ENCODE measurements at places on chromosomes 2 and 18.

DNA sequence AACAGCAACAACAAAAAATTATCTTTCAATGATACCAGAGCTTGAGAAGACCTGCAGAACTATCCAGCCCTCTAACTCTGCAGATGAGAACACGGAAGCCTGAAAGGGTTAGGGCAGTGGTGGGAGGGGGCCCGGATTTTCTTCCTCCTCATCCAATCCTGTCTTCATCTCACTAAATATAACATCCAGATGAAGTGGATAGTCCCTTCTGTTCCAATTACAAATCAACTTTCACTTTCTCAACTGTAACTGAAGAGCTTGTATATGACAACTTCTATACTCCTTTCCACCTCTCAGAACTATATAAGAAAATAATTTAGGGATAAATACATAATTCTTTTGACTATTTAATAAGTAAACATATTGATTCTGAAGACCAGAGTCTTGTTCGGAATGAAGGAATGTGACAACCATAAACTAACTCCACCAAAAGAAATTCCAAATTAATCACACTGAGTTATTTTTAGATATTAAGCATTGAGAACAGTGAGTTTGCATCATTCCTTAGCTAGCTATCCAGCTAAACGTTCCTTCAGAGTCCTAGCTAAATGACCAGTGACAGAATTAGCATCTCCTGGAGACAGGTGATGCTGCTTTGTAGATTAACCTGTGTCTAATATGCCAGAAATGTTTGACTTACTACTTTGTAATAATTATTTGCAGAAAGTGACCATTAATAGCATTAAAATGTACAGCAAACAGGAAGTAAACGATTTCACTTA, 32.7 kb downstream of the SFT2D3 start:
- peak; percentile 60 for DNase-seq

- no peak for DNase-seq
Measured at GRCh38 chr18:8851659-8852058, 146.3 kb downstream of the MTCL1 start.

DNA sequence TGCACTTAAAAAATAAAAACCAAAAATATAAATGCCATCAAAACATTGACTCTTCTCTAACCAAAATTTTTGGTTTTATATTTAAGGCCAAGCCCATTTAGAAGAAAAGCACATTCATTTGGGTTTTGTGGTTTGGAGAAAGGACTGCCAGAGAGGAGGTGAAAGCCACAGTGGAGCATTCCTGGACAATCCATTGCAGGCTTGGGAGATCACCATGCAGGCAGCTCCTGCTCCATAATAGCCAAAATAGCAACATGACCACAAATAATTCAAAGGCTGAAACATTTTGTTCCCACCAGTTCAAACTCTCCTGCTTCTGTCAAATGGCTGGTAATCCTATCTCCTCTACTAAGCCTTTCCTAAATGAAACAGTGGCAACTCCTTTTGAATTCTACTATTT, 73.5 kb downstream of the GALNT3 start:
- DNase-seq: peak; percentile 89

DNA sequence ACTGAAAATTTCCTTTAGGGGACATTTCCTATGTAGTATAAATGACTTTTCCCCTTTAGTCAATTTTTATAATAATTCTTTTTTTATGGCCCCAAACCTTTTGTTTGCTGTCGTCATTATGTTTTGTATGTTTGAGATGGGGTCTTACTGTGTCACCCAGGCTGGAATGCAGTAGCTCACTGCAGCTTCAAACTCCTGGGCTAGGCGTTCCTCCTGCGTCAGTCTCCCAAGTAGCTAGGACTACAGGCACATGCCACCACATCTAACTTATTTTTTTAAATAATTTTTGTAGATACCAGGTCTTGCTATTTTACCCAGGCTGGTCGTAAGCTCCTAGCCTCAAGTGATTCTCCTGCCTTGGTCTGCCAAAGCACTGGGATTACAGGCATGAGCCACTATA, 30.8 kb upstream of the GALM start:
- DNase-seq: no peak

- no peak for DNase-seq
Measured at GRCh38 chr2:85425588-85425987, 7.1 kb downstream of the SH2D6 start.

DNA sequence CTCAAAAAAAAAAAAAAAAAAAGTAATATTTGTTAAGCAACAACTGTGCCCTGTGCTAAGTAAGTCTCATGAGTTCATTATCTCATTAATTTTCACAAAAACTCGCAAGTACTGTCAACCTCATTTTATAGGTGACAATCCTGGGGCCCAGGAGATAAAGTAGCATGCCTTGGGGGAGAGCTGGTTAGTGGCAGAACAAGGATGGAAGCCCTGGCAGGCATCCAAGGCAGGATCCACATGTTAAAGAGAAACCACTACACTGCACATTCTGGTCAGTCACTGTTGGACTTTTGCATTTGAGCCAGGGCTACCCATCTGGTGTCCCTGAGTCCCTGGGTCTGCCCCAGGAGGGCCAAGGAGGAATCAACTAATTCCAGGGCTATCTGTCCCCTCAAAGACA, 54.6 kb downstream of the ZFP36L2 start:
- peak; percentile 33 for DNase-seq

DNA sequence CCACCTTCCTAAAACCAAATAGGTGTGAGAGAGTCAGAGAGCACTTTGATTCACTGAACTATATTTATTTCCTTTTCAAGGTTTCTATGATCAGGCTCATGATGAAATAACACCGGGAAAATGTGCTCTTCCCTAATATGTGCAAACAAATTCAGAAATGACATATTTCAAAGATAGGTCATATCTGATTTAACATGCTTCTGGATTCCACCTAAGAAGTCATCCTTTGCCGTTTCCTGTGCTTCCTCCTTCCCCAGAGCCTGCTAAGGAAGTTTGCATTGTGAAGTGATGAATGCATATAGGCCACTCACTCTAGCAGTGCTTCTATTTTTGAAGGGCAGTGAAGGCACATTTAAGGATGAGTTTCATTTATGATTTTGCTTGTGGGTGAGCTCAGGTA, 327.6 kb downstream of the TDRD15 start:
- peak; percentile 40 for DNase-seq

DNA sequence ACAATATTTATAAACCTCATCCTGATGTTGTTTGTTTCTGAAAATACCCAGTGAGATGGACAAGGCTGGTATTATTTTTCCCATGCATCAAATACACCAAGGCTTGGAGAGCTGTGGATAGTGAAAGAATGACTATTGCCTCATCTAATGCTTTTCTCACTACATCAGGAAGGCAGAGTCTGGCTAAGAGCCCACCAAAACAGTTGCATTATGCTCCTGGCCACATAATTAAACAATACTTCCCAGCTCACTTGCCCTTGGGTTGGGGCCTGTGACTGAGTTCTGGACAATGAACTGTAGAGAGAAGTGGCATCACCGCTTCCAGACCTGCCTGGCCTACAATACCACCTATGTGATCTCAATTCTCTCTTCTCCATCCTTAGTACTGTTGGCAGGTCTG, 46.4 kb upstream of the REEP1 start:
- peak; percentile 84 for DNase-seq

DNA sequence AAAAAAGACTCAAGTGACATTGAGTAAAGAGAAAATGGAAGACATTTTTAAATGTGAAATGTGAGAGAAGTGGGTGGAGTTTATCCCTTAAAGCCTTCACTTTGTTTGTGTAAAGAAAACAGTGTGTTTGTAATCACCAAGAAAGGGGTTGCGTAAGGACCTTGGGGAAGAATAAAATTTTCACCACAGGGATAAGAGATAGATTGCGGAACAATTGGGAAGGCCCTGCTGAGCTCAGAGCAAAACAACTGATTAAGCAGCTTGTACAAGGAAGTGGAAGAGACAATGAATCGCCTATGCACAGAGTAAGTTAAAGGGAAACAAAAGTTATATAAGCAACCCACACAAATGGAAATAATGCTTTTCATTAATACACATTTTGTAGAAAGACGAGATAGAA, 327.7 kb downstream of the RAD51AP2 start:
- no peak for DNase-seq

GRCh38 chr2:171389325-171389724, 44.5 kb downstream of the METTL8 start:
- no peak for DNase-seq

GRCh38 chr18:32801228-32801627, 28.4 kb upstream of the KLHL14 start:
- DNase-seq: no peak

- peak; percentile 81 for DNase-seq
Measured at GRCh38 chr2:120937686-120938044, 202.0 kb downstream of the GLI2 start.

DNA sequence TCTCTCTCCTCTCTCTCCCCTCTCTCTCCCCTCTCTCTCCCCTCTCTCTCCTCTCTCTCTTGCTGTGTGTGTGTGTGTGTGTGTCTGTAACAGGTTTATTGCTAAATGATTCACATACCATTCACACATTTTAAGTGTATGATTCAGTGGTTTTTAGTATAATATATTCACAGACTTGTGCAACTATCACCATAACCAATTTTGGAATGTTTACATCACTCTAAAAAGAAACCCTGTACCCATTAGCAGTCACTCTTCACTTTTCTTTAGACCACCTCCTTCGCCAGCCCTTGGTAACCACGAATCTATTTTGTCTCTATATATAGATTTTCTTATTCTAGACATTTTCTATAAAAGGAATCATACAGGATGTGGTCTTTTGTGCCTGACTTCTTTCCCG, 11.4 kb downstream of the THNSL2 start:
- DNase-seq: peak; percentile 80

GRCh38 chr2:146634230-146635097, 1210.4 kb upstream of the ACVR2A start:
- DNase-seq: peak; percentile 69

DNA sequence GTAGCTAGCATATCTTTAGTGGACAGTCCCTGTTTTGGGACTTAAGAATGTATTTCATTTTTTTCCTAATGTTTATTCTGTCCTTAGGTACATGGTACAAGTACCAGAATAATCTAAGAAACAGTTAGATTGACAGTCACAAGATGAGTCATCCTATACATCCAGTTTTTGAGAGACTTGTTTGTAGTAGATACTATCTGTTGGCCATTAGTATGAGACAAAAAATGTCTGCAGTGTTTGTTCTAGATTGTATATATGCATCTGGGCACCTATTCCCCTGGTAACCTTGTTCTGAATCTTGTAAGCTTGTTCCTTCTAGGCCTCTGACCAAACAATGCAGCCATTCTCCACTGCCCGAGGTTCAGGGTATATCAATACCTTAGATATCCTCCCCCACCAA, 1343.5 kb downstream of the SUCLG1 start:
- DNase-seq: no peak

DNA sequence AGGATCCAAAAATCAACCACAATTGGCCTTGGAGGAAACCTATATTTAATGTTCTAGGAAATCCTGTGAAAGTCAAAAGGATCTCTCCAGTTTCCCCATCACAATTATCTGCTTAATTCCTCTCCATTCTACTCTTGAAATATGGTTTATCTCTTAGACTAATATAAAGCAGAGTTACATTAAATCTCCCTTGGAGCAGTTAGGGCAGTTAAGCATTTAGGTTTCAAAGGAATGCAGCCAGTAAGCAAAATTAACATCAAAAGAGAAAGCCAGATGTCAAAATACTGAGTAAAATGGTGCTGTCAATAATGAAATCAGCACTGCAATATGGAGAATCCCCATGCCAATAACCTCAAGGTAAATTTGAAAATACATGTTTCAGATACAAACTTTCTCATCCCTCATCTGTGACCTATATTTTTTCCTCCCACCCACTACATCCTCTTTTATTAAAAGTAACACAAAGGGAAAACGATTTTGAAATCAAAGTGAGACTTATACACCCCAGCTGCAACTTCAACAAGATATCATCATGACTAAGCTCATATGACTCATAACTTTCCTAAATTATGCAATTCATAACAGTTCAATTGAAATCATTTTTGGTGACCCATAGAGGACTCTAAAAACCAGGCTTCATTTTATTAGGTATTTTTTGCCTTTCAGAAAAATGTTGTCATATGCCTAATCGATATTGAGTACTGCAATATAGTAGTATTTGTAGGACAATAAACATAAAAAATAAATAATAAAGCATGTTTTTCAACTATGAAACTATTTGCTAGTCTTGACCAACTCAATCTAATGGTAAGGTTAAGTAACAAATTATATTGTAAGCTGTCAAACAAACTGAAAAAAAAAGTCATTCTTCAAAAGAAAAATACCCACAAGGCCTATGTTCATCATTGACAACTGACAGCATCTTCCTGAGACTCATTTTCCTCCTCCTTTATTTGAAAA, 3.1 kb downstream of the ADAM17 start:
- peak; percentile 80 for DNase-seq

GRCh38 chr2:210072493-210072892, 70.1 kb downstream of the RPE start:
- DNase-seq: no peak

DNA sequence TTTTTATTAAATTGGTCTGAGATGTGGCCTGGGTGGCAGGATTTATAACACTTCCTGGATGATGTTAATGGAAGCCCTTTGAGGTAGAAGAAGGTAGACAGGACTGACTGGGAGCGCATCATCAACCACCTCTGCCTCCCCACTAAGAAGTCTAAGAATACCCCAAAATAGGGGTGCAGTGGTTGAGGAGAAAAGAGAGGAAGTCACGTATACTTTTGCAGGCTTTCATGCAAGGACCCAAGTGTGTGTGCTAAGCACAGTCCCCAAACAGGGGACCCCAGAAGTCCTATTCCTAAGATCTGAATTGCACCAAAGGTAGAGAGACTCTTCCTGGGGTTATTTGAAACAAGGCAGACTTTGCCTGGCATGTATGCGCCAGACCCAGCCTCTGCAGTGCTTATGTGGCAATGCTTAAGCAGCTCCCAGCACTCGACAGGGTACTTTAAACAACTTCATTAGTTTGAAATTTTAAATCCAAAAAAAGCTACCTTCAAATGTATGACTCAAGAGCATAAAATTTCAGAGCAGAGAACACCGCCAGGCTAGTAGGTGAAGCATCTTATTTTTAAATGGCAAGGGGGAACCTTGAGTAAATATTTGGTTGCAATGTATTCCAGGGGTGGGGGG, 35.3 kb downstream of the BCL2 start:
- DNase-seq: no peak

GRCh38 chr2:197804758-197805714, 643 bp downstream of the PLCL1 start:
- peak; percentile 20 for DNase-seq

- DNase-seq: no peak
Measured at GRCh38 chr2:85599468-85600234, 2.8 kb downstream of the TMEM150A start.

- DNase-seq: no peak
Measured at GRCh38 chr2:64820901-64821300, 167.2 kb upstream of the SERTAD2 start.

DNA sequence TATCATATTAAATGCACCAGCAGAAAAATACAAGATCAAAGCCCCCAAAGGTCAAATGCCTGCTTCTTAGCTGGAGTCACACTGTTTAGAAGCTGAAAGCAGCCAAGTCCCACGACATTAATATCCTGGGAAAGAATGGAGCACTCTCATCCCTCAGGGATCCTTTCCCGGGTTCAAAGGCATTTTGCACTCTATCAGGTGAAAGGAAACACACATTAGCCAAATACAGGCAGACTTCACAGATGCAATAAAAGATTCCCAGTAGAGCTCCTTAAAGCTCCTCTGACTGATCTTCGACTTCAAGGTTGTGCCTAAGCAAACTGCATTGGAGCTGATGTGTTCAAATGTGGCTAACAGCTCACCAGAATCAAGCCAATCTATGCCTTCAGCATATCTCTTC, 158.4 kb downstream of the RNF152 start:
- no peak for DNase-seq
